ENCODE measurements at places on chromosomes 1 and 21.
A peak's percentile ranks its signal among the peaks of the same experiment; 100 is the strongest.

DNA sequence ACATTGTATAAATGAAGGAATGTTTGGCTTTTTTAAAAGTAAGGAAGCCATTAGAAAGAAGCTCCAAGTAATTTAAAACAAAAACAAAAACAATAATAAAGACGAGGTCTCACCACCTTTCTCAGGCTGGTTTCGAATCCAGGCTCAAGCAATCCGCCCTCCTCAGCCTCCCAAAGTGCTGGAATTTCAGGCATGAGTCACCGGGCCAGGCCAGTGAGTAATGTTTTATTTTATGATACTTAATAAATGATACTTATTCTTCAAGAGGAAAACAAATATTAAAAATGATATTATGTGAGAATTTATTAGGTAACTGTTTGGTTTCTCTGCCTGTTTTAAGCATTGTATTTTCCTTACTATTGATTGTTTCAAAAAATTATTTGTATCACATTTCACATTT is 201.4 kb upstream of the BRINP3 start:
- no peaks in the 10 kb centered on the region for H3K27me3 ChIP-seq
- H3K4me1 ChIP-seq, result no peaks in the 10 kb centered on the region
- DNase-seq, result no peak
- no peak overlapping the region for H3K27ac ChIP-seq
- no peaks in the 10 kb centered on the region for H3K36me3 ChIP-seq

DNA sequence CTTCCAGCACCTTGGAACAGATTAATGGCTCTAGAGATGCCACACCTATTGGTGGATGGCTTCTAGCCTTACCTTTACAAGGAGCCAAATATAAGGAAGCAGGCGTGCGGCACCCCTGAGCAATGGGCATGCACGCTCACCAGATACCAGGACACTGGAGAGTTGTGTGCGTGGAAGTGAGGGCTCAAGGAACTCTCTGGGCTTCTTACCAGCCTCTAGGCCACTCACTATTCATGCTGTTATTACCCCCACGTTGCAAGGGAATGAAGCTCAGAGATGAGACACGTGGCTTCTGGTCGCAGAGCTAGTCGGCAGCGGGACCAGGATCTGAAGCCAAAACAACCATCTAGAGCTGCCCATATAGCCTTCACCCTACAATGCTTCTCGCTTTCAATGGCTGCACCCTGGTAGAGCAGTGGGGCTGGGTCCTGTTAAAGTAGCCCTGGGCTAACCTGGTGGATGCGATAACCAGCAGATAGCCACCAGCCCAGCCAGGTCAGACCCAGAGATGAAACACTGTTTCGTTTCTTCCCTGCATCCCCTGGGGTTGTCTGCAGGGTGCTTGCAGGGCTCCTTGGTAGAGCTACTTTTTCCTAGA is 396.4 kb upstream of the VAMP3 start:
- H3K27ac ChIP-seq, result no peak overlapping the region
- H3K4me1 ChIP-seq, result no peaks in the 10 kb centered on the region
- no peaks in the 10 kb centered on the region for H3K27me3 ChIP-seq
- no peaks in the 10 kb centered on the region for H3K36me3 ChIP-seq
- no peak for DNase-seq

DNA sequence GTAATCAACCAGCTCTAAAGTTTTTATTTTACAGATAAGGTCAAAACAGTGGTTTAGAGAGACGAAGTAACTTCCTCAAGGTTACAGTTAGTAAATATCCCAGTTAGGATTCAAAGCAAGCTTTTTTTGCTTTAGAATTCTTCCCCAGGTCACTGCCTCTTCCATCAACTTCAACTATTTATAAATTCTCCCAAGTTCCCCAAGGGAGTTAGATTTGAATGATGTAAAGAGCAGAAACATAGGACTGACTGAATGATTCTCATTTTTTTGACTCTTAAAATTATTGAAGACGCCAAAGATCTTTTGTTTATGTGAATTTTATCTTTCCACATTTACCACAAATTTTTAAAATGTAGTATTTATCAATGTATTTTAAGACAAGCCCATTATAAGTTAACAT is 4.1 kb downstream of the POGZ start:
- H3K27me3 ChIP-seq, result no peaks in the 10 kb centered on the region
- H3K27ac ChIP-seq, result no peak overlapping the region
- H3K4me3 ChIP-seq, result no peak overlapping the region
- H3K4me1 ChIP-seq, result peaks cover 41% of the 10 kb centered on the region

- H3K27ac ChIP-seq, result no peak overlapping the region
- no peak overlapping the region for H3K4me3 ChIP-seq
- DNase-seq, result no peak
- H3K36me3 ChIP-seq, result no peaks in the 10 kb centered on the region
- no peaks in the 10 kb centered on the region for H3K4me1 ChIP-seq
- H3K27me3 ChIP-seq, result no peaks in the 10 kb centered on the region
These were observed 28.3 kb downstream of the GPR157 start for GRCh38 chr1:9100471-9101043.

DNA sequence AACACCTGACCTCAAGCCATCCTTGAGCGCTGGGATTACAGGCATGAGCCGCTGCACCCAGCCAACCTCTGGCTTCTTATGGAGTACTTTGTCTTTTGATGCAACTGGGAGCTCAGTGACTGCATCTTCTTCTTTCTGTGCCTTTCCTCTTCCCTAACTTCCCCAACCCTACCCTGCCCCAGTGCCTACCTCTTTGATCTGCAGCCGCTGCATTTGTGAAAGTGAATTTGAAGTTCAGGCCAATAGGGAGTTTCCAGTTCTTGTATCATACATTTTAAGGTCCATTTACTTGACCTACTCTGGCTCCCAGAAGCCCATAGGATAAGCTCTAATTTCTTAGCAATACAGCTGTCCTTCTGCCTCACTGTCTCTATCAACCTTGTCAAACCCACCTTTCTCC is 52.2 kb downstream of the KCNC4 start:
- H3K4me1 ChIP-seq, result no peaks in the 10 kb centered on the region
- no peak overlapping the region for H3K4me3 ChIP-seq
- no peaks in the 10 kb centered on the region for H3K27me3 ChIP-seq
- no peak for DNase-seq

DNA sequence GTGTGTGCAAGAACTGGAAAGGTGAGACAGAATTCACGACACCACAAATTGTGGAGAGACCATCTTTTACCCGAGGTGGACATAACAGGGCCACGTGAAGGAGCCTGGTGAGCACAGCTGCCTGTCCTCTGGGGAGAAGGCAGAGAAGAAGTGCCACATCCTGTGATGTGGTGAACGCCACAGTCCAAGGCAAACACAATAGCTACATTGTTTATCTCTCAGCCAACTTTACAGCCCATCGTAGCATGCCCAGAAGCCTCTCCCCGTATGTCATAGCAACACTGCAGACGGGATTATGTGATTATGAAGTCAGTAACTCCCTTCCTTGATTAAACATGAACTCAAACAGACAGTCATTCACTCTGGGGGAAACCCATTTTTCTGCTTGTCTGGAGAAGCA is 612.2 kb downstream of the SMYD3 start:
- no peaks in the 10 kb centered on the region for H3K27me3 ChIP-seq
- no peak overlapping the region for H3K27ac ChIP-seq
- H3K36me3 ChIP-seq, result no peaks in the 10 kb centered on the region
- H3K4me1 ChIP-seq, result no peaks in the 10 kb centered on the region
- DNase-seq, result peak; percentile 58
- H3K4me3 ChIP-seq, result no peak overlapping the region

DNA sequence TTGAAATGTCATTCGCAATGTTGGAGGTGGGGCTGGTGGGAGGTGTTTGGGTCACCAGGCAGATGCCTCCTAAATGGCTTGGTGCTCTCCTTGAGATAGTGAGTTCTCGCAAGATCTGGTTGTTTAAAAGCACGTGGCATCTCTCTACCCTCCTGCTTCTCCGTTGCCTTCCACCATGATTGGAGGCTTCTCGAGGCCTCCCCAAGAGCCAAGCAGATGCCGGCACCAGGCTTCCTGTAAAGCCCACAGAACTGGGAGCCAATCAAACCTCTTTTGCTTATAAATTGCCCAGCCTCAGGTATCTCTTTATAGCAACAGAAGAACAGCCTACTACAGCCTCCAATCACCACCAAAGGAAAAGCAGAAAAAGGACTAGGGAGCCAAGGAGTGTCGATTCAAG is 80.5 kb downstream of the PDE9A start:
- H3K36me3 ChIP-seq, result no peaks in the 10 kb centered on the region
- peaks cover 80% of the 10 kb centered on the region for H3K4me1 ChIP-seq
- peak; percentile 11 for DNase-seq

- H3K27ac ChIP-seq, result no peak overlapping the region
- no peak for DNase-seq
- no peak overlapping the region for H3K4me3 ChIP-seq
- no peaks in the 10 kb centered on the region for H3K4me1 ChIP-seq
- no peaks in the 10 kb centered on the region for H3K27me3 ChIP-seq
These were observed 63.9 kb upstream of the AK4 start for GRCh38 chr1:65084066-65084465.

DNA sequence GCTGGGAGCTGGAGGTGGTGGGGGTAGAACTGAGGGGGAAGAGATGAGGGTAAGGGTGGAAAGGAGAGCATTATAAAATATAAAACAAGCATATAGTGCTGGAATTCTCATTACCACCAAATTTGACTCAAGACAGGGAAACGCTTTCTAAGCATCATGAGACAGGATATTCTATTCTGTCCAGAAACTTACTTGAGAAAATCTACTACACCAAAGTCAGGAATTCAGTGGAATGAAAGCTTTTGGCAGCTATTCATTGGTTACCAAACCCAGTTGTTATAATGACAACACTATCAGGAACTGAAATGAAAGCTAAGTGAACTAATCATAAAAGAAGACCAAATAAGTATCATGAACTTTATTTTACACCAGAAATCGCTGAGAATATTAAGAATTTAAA is 14.5 kb downstream of the AIDA start:
- no peaks in the 10 kb centered on the region for H3K27me3 ChIP-seq
- no peak for DNase-seq
- H3K36me3 ChIP-seq, result peaks cover 2% of the 10 kb centered on the region
- no peak overlapping the region for H3K4me3 ChIP-seq

DNA sequence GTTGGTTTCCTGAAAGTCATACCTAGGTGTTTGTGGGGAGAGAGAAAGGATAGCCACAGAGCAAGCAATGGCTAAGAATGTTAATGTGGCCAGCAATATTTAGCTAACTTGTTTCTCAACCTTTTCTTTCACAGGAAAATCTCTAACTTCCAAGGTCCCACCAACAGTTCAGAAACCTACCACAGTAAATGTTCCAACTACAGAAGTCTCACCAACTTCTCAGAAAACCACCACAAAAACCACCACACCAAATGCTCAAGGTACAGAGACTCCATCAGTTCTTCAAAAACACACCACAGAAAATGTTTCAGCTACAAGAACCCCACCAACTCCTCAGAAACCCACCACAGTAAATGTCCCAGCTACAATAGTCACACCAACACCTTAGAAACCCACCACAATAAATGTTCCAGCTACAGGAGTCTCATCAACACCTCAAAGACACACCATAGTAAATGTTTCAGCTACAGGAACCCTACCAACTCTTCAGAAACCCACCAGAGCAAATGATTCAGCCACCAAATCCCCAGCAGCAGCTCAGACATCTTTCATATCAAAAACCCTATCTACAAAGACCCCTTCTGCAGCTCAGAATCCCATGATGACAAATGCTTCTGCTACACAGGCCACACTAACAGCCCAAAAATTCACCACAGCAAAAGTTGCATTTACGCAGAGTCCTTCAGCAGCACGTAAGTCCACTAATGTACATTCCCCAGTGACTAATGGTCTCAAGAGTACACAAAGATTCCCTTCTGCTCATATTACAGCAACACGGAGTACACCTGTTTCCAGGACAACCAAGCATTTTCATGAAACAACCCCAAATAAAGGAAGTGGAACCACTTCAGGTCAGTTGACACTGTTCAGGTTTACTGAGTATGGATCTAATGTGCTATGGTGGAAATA is 15.3 kb downstream of the CD55 start:
- peaks cover 2% of the 10 kb centered on the region for H3K36me3 ChIP-seq
- no peaks in the 10 kb centered on the region for H3K4me1 ChIP-seq
- H3K27ac ChIP-seq, result peak overlapping the region; percentile 32
- H3K4me3 ChIP-seq, result no peak overlapping the region

DNA sequence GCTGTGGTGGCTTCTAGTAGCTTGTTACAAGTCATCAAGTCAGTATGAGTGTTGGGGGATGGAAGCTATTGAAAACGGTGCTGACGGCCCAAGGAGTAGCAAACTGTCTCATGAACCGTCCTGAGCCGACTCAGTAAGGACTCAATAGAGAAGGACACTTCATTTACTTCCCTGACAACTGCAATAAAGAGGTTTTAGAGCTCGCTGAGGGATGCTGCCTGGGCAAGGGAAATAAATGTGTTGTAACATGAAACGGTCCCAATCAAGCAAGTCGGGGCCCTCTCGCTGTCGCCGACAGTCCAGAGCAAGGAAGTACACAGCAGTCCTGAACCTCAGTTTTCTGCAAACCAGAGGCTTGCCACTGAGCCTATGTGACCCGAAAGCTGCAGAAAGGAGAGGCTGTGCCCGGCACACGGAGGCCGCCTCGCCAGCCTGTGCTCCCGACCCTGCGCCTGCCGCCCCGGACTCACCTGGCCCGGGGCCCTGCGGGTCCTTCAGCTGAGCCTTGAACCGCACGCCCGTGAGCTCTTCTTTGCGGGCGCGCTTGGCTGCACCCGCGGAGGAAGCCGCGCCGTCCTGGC is 423 bp downstream of the URB1 start:
- peak overlapping the region; percentile 86 for H3K27ac ChIP-seq
- no peak for DNase-seq
- no peaks in the 10 kb centered on the region for H3K36me3 ChIP-seq
- H3K27me3 ChIP-seq, result no peaks in the 10 kb centered on the region
- H3K4me1 ChIP-seq, result peaks cover 17% of the 10 kb centered on the region

DNA sequence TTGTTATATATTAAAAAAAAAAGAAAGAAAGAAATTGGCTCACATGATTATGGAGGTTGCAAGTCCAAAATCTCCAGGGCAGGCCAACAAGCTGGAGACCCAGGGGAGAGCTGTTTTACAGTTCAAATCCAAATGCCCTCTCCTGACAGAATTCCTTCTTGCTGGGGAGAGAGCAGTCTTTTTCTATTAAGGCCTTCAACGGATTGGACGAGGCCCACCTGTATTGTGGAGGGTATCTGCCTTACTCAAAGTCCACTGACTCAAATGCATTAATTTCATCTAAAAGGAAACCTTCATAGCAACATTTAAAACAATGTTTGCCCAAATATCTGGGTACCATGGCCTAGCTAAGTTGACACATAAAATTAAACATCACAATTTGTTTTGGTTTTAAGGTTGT is 56.9 kb upstream of the TRIM67 start:
- H3K4me1 ChIP-seq, result no peaks in the 10 kb centered on the region
- no peak overlapping the region for H3K4me3 ChIP-seq
- no peak overlapping the region for H3K27ac ChIP-seq
- H3K36me3 ChIP-seq, result no peaks in the 10 kb centered on the region

DNA sequence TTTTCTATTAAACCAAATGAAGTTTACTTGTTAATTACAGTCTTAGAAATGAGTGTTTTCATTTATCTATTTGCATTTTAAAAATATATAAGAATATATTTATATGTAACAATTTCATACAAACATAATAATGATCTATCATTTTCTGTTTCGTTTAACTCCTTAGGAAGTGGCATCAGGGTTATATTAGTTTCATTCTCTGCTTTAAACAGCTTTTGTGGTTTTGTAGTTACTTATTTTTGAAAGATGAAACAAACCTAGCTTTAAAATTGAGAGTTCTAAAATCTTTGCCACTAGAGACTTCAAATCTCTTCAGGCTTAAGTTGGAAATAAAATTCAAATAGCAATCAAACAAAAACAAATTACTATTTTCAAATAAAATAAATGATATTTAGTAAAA is 2110.6 kb downstream of the MRPL39 start:
- H3K4me3 ChIP-seq, result no peak overlapping the region
- no peaks in the 10 kb centered on the region for H3K4me1 ChIP-seq
- H3K27me3 ChIP-seq, result no peaks in the 10 kb centered on the region
- no peak overlapping the region for H3K27ac ChIP-seq
